ENCODE measurements at places on chromosomes 6 and 20.

- no peak for DNase-seq
Observed at GRCh38 chr20:45419188-45420091, 3.5 kb downstream of the PIGT start.

DNA sequence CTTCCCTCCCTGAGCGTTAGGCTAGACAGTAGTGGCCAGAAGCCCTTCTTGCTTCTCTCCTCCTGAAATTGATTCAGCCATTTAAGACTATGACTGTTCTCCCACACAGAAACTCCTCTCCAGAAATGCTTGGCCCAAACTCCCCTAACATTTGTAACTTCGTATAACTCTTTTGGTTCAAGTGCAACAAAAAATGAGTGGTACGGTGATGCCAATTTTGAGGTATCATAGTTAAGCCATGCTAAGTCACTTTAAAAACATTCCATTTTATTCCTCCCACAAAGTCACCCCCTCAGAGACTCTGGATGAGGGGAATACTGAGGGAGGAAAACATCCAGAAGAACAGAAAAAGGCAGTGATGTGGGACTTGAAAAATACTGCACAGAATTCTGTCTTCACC is 21.1 kb upstream of the ROS1 start:
- DNase-seq = no peak

DNA sequence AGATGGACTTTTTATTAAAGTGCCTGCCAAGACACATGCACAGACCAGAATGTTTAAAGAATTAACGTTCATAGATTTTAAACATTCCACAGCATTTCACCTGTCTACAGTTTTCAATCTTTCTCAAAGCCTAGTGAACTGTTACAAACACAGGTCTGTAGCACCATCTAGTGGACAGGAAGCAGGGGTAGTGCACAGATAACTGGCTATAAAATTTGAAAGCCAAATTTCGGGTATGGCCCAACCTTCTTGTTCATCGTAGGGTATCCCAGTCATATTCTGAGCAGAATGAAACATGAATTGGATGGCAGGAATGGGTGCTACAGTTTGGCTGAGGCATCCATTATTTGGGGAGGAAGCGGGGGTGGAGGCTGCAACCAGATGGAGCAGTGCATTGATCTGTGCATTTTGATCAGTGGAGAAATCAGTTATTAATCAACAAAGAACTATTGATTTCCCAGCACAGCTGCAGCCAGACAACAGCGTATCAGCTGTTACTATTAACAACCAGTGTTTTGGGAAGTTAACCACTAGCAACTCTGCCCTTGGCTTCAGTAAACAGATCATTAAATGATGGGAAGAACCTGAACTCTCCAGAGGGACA is 56.1 kb upstream of the B3GAT2 start:
- no peak for DNase-seq

DNA sequence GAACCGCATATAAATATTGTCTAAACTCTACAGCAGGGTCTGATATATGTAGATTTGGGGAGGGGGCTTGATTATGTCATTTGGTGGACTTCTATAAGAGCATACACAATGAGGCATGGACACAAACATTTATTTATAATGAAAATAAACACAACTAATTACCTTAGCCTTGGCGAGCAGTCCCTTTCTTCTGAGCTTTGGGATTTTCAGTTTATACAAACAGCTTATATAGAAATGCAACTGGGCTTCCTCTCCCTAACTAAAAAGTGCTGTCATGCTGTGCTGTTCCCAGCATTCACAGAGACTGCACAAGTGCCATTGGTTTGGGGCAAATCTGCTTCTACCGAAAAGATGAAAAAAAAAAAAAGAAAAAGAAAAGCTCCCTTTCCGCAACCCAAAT is 69.9 kb downstream of the AKAP12 start:
- DNase-seq = no peak

- no peak for DNase-seq
Observed at GRCh38 chr20:19975901-19976300, 41.3 kb upstream of the NAA20 start.

GRCh38 chr6:56756791-56757587 is 114.3 kb upstream of the DST start:
- DNase-seq = no peak

DNA sequence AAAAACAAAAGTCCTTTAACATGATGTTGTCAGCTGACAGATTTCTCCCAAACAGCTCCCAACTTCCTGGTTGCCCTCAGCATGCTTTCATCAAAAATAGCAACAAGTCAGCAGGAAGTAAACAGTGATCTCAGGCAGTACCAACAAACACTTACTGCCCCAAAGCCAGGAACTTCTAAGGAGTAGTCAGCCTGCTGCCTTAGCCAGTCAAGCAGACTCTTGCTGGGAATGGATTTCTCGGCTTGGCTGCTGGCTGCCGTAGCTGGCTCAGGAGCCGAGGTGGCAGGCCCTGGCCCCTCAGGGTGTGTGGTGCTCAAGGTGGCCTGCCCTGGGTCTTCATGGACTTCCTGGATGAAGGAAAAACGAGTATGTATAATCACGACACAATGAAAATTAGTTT is 46.6 kb upstream of the EMILIN3 start:
- no peak for DNase-seq

- DNase-seq = no peak
Observed at GRCh38 chr6:135837735-135838449, 13.6 kb upstream of the PDE7B start.

DNA sequence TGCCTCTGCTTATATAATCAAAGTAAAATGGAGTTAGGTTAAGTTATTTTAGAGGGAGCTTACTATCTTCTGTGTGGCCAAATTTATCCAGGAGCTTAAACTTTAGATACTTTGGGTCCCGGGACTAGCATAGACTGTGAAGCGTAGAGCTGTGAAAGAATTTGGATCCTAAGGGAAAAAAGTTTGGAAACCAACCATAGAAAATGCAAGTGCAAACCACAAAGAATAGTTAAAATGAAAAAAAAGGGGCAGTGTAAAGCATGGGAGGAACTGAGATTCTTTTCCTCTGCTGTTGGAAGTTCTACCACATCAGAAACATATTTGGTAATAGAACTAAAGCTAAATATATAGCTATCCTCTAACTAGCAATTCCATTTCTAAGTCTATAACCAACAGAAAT is 232.2 kb upstream of the FLRT3 start:
- DNase-seq = no peak

GRCh38 chr6:159640322-159640721 is 52.7 kb downstream of the SOD2 start:
- no peak for DNase-seq

Data from T-helper 1 cell (primary cell).